ENCODE measurements at places on chromosomes 5 and 9.

DNA sequence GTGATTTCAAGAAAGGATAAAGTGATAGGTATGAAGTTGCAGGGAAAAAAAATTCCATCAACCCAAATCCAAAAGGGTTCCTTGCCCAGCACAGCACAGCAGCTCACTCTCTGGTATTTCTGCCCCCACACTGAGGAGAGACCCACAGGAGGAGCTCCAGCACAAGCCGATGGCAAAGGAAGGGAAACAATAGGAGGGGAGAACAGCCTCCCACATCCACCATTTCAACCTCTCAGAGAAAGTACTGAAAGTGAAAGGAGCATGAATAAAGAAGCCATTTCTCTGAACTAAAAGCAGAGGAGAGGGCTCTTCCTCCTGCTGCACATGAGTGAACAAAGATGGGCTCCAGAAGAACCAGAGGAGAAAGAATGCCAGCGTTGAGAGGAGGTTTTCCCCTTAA lies 54.9 kb upstream of the ZSWIM6 start:
- DNase-seq = peak; percentile 29

GRCh38 chr9:2876320-2876719 lies 32.4 kb upstream of the PUM3 start:
- DNase-seq = no peak

DNA sequence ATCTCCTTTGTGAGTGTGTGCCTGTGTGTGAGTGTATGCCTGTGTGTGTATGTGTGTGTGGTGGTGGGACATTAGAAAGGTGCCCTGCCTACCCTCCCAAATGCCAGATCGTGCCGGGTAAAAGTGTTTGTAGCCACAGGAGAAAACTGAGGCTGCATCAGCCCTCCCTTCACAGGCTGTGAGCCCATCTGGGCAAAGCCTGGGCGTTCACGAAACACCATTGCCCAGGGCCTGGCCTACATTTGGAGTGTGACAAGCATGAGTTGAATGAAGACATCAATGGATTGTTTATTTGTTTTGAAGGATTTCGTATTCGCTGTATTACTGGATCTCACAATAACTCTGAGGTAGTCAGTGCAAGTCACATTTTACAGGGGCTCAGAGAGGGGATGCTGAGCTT lies 270.8 kb downstream of the NSG2 start:
- DNase-seq = no peak

GRCh38 chr5:41509399-41510175 lies 814 bp downstream of the PLCXD3 start:
- DNase-seq = no peak

GRCh38 chr9:137917795-137918194 lies 40.2 kb downstream of the CACNA1B start:
- no peak for DNase-seq

DNA sequence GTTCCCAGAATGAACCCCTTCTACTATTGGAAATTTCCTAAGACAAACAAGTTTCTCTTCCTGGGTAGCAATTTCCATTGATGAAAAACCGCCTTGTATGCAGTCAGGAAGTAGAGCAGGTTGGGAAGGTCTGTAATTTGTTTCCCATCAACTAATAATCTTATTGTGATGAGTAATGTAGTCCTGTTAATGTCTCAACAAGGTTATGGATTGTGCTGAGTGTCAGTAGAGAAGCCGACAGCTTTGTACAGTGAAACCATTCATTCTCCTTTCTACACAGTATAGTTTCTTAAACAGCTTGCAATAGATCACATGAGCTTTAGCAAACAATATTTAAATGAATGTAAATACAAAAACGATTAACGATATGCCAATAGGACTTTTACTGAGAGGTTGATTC lies 355.4 kb upstream of the WWC1 start:
- no peak for DNase-seq

GRCh38 chr5:73770172-73771025 lies 144.4 kb downstream of the ARHGEF28 start:
- DNase-seq = no peak

GRCh38 chr5:141958546-141959172 lies 657 bp upstream of the PCDH12 start:
- no peak for DNase-seq

- no peak for DNase-seq
Observed at GRCh38 chr5:108079753-108080152, 302.1 kb downstream of the FBXL17 start.

DNA sequence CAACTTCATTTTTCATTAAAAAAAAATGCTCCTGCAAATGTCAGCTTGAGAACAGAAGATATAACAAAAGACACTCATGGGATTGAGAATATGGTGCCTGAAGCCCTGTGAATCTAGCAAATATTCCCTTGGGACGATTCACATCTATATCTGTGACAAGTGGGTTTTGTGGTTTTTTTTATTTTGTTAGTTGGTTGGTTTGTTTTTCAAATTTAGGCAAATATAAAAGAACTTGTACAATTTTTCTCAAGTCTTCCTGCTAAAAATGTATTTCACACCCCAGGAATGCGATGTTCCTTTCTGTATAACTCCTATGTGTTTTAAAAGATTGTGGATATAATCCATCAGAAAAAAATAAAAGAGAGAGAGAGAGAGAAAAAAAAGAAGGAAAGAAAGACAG lies 1061.8 kb upstream of the ARRDC3 start:
- DNase-seq = no peak

DNA sequence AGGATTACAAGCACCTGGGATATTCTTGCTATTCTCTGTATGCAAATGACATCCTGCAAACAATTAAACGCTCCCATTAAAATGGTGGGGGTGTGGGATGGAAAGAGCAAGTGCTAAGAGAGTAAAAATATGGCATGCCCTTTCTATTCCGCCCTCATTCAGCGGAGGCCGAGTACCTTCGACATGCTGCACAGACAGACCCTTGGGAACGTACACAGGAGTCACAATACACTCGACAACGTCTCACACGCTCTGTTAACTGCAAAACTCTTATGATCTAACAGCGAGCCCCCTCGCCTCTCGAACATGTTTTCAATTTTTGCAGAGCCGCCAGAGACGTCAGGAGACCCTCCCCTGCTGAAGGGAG lies 322.2 kb downstream of the CEMIP2 start:
- DNase-seq = no peak

- DNase-seq = no peak
Observed at GRCh38 chr9:5871785-5872184, 18.9 kb upstream of the MLANA start.

GRCh38 chr5:141613344-141613743 lies 5.5 kb downstream of the DIAPH1 start:
- no peak for DNase-seq

DNA sequence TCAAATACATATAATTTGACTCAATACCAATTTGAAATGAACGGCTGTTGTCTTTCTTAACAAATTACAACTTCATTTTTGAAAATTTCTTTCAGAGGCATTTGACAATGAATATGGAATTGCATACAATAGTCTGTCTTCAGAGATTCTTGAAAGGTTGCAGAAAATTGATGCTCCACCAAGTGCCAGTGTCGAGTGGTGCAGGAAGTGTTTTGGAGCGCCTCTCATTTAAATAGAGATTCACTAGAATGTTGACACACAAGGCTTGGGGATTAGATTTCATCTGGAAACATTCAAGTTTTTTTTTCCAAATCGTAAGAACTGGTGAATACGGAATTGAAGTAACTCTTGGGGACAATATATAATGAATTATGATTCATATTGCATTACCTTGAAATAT lies 8.1 kb downstream of the RPS6 start:
- no peak for DNase-seq

- no peak for DNase-seq
Observed at GRCh38 chr5:33445798-33446197, 5.0 kb downstream of the TARS1 start.

GRCh38 chr5:153470736-153471135 lies 19.7 kb upstream of the GRIA1 start:
- DNase-seq = no peak

GRCh38 chr5:175281714-175282113 lies 162.3 kb downstream of the DRD1 start:
- DNase-seq = no peak

- no peak for DNase-seq
Observed at GRCh38 chr5:150632305-150633160, 7.9 kb upstream of the SYNPO start.

DNA sequence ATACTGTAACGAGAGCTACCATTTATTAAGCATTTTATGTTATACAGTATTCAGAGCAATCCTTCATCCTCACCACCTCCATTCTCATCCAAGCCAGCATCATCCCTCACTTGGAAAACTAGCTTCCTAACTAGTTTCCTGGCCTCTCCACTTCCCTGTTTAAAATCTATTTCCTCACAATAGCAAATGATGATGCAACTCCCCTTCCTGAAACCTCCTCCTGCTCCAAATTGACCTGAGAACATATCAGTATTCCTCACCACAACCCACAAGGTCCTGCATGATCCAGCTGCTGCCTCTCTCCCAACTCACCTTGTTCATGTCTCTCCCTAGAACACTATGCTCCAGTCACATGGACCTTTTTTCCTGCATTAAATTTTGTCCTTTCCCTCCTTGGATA lies 4.3 kb upstream of the SLC36A2 start:
- no peak for DNase-seq

DNA sequence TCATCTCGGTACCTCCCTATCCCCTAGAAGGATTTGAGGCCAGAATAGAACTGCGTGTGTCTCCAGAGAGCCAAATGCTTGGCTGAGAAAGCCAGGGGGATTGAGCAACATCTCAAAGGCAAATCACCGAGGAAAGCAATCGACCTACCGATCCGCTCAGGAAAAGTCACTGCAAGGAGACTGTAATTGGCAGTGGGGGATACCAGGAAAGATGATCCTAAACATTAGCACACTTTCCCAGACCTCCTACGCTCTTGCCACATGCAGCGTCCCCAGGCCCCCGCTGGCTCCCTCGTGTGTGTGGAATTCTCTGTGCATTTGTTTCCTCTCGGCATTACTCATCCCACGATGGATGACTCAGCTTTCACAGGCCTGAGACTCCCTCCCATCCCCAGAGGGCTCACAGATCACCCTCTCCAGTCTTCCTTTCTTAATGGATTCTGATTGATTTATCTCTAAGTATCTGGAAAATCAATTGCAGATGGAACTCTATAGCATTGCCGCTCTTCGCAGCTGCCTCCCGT lies 82.2 kb upstream of the ICE1 start:
- DNase-seq = no peak

- no peak for DNase-seq
Observed at GRCh38 chr9:72826996-72827949, 125.6 kb downstream of the ALDH1A1 start.

- no peak for DNase-seq
Observed at GRCh38 chr5:168209997-168210396, 81.4 kb upstream of the WWC1 start.

DNA sequence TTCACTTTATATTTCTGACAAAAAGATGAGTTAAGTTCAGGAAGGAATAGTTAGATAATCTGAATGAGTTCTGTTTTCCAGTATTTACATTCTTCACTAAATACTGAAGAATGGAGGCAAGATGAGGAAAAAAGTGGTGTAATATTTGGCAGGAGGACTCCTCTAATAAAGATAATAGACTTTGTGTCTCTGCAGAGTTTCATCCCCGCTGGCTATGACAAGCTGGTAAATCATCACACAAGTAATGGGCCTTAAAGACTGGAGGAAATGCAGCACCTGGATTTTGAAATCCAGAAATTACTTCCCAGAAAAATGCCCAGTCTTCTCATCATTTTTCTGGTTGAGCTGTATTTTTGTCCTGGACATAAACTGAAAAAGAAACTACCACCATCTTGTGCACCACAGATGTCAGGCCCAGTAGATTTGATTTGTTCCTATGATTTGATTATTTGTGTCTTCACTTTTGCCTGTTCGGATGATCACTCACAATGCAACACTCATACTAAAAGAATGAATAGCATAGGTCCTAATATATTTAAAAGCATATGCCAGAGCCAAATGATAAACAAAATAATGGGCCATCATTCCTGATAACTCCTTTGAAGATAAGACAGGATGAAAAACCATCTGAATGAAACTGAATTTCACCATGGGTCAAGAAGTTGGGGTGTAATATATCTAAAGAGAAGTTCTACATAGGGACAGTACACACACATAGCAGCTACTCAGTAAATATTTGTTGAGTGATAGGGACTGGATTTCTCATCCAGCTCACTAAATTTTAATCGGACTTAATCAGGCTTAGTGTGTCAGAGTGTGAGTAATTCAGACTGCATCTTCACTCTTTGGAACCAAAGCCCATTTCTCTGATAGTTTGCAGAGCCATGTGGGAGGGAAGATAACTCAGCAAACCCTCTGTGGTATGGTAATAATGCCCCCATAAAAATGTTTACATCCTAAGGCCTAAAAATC lies 200.5 kb downstream of the HINT1 start:
- DNase-seq = no peak

- no peak for DNase-seq
Observed at GRCh38 chr9:131554087-131554842, 8.9 kb downstream of the PRRT1B start.

- no peak for DNase-seq
Observed at GRCh38 chr9:136536721-136537241, 9.1 kb downstream of the NOTCH1 start.

DNA sequence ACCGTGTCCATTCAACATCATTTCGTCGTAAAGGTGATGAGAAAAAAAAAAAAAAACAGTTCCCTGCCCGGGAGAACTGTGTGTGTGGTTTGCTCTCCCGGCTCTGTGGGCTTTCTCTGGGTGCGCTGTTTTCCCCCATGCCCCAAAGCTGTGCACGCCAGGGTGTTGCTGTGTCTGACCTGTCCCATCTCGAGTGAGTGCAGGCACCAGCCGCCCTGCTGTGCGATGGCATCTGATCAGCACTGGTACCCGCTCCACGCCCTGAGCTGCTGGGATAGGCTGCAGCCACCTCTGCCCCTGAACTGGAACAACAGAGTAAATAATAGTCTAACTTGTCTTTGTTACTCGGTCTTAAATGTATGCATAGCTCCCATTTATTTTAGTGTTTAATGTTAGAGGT lies 33.3 kb downstream of the CEP72 start:
- DNase-seq = no peak

DNA sequence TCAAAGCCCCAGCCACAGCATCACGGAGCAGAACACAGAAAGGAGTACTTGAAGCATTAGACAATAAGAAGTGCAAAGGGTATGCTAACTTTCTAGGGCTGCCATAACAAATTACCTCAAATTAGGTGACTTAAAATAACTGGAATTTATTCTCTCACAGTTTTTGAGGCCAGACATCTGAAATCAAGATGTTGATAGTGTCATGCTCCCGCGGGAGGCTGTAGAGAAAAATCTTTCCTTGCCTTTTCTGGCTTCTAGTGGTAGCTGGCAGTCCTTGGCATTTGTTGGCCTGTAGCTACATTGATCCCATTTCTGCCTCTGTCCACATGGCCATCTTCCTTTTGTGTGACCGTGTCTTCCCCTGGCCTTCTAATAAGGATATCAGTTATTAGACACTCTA lies 51.9 kb upstream of the SPDL1 start:
- DNase-seq = no peak

GRCh38 chr5:121279801-121280200 lies 571.9 kb upstream of the FTMT start:
- no peak for DNase-seq

DNA sequence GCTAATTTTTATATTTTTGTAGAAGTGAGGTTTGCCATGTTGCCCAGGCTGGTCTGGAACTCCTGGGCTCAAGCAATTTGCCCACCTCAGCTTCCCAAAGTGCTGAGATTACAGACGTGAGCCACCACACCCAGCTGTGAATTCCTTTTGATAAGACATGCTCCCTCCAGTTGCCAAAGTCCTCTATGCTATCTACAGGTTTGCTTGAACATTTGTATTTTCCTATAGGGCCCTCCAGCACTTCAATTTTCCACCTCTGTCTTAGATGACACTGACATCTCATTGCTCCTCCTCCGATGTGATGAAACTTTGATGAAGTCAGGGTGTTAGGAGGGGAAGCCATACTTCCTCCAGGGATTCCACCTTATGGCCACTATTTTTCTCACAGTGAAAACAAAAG lies 25.2 kb upstream of the CTSV start:
- no peak for DNase-seq
